ENCODE measurements at places on chromosomes 12 and 14.
A peak's percentile ranks its signal among the peaks of the same experiment; 100 is the strongest.

- peak; percentile 70 for DNase-seq
Observed at GRCh38 chr12:122203301-122204166, at the start of gene B3GNT4. Gene B3GNT4 (plus strand): TSS chr12:122203709. CDS start chr12:122204619, 910 bp downstream.

- no peak for DNase-seq
Observed at GRCh38 chr14:70709726-70710382, 68.1 kb downstream of the TTC9 start.

GRCh38 chr14:98296895-98297294 lies 975.1 kb downstream of the BCL11B start:
- no peak for DNase-seq

DNA sequence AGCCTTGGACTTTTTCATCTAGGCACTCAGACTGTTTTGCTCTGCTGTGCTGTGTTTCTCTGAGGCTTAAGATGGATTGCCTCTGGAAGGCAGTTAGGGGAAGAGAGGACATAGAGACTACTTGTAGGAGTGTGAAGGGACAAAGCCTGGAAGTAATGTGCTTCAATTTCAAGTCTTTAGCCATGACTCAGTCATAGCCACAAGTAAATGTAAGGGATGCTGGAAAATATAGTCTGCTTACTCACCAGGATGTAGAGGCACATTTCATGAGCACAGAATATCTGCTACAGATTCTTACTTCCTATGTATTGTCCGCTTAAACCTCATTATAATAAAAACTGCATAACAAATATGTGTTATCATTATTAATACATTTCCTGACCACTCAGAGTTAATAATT lies 794.3 kb upstream of the NOVA1 start:
- no peak for DNase-seq

- no peak for DNase-seq
Observed at GRCh38 chr12:19428246-19428645, 11.0 kb upstream of the AEBP2 start.

- DNase-seq = no peak
Observed at GRCh38 chr12:6494258-6494743, 399 bp downstream of the NCAPD2 start.

Data from retina (tissue), 1 donor.